ENCODE measurements at places on chromosomes 16 and 17.
A peak's percentile ranks its signal among the peaks of the same experiment; 100 is the strongest.

GRCh38 chr16:1165511-1165910 lies 12.6 kb downstream of the CACNA1H start:
- no peak for DNase-seq

DNA sequence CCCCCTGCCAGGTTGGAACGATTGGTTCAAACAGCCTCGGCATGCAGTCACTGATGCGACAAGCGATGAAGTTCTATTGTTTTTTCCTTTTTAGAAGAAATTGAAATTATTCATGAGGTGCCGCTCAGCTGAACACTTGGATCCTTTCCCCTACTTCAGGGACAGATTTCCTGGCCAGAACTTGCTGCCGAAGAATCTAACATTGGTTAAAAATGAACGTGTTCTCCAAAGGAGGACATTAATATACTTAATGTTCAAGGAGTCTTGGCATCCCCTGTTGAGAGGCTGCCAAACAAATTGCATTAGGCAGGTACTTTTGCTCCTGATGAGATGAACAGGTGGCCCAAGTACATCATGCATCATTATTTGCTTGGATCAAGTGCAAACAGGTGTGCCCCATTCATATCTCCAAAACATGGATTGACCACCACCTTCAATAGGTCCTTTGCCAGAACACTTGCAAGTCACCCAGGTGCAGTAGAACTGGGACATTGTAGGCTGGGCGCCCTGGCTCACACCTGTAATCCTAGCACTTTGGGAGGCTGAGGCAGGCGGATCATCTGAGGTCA lies 437.2 kb downstream of the HAPSTR1 start:
- no peak for DNase-seq

GRCh38 chr17:7281953-7282751 lies 634 bp downstream of the SLC2A4 start:
- DNase-seq = no peak

DNA sequence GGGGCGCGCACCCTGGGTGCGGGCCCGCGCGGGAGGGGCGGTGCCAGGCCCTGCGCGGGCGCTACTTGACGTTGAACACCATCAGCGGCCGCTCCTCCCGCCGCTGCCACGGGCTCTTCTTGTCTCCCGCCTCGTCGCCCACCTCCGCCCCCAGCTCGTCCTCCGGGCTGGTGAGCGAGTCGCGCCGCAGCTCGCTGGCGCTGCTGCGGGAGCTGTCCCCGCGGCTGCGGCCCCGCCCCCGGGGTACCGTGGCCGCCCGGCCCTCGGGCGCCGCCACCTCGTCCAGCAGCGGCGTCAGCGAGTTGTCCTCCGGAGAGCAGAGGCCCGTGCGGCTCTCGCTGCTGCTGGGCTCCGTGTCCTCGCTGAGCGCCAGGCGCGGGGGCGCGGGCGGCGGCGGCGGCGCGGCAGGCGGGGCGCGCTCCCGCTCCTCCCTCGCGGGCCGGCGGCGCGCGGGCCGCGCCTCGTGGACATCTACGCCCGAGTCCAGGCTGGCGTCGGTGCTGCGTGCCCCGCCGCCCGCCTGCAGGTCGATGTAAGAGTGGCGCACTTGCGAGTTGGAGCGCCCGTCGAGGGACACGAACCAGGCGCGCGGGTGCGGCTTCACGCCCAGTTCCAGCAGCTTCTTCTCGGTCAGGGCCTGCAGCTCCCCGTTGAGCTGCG lies 8.7 kb downstream of the GRN start:
- DNase-seq = no peak

GRCh38 chr17:48553826-48554225 lies 8.9 kb upstream of the HOXB2 start:
- DNase-seq = no peak

- DNase-seq = no peak
Measured at GRCh38 chr16:29802416-29802935, 3.9 kb upstream of the MAZ start.

- DNase-seq = no peak
Measured at GRCh38 chr16:50467943-50468748, 80.0 kb upstream of the NKD1 start.

DNA sequence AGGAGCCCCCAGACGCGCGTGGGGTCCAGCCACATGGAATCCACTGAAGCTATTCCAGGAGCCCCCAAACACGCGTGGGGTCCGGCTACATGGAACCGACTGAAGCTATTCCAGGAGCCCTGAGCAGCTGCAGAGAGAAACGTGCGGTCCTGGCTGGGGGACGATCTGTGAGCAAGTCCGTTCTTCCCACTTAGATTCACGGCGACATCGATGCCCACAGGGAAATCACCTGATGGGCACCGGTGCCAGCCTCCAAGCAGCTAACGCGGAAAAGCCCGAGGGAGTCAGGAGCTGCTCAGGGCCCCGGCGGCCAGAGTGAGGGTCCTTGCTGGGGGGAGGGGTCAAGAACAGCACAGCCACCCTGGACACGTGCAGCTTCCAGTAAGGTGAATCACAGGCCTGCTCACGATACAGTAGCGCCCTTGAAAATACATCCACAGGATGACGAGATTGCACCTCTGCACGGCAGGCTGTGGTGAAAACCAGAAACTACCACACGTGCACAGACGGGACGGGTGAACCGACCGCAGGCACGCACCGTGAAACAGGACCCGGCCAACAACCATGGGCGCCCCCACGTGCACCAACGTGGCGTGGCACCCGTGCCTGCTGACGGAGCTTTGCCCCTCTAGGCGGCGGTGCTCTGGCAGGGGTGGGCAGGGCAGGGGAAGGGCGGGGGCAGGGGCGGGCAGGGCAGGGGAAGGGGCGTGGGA lies 77.7 kb upstream of the GNG13 start:
- peak; percentile 10 for DNase-seq

- no peak for DNase-seq
Measured at GRCh38 chr16:51416926-51417325, 265.9 kb upstream of the SALL1 start.

GRCh38 chr16:11029948-11030347 lies 85.6 kb downstream of the CLEC16A start:
- no peak for DNase-seq

GRCh38 chr16:67199011-67199807 lies at the start of gene ELMO3:
Gene ELMO3, plus strand, starts transcription at chr16:67199131. Its CDS starts 196 bp downstream, at chr16:67199327.
- DNase-seq = no peak

DNA sequence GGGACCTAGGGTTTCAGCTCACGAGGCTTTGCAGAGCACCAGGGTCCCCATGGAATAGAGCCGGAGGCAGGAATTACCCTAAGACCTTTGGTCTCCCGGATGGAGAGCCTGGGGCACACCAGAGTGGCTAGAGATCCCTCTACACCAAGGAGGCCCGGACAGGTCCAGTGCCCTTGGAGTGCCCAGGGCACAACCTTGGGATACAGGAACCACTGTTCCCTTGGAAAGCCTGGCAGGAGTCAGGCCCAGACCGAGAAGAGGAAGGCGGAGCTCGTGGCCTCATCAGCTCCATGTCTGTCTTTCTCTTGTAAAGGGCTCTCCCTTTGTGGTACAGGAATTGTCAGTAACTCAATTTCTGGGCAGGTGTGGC lies 3.8 kb upstream of the DBNDD1 start:
- no peak for DNase-seq

DNA sequence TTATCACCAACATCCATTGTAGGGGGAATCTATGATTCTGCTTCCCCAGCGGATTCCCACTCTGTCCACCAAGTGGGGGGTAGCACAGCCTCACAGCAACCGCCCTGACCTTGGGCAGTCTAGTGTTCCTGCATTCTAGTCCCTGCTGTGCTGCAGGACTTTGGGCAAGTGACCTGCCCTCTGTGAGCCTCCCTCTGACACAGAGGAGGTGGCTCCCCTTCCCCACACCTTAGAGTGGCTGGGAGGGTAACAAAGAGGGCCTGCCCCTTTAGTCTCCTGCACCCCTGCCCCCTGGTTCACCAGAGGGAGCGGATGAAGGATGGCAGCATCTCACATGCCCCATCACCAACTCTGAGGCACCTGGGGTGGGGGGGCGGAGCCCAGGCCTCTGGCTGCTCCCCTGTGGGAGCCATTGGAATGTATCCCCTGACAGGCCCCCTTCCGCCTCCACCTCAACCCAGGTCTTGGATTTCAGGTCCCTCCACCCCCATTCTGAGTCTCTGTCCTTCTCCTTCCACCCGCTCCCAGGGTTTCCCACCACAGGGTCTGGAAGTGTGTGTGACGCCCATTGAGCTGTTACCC lies 10.1 kb downstream of the GAS2L2 start:
- no peak for DNase-seq

- DNase-seq = no peak
Measured at GRCh38 chr16:11315510-11315909, 29.7 kb upstream of the RMI2 start.

DNA sequence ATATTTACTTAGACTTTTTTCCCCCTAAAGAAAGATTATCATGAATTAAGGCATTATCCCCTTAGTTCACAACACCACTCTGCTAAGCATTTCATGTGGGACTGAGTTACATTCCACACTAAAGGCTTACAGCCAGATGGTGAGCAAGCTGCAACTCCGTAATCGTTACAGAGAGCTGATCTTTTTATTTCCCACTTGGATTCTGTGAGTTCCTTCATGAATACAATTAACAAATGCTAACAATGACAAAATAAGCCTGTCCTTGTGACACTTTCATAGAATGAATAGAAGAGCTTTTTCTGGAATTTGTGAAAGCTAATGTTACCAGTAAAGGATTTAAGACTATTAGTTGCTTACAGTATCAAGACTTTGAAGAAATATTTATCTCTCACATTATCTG lies 8.7 kb downstream of the OGFOD1 start:
- no peak for DNase-seq

GRCh38 chr17:28716740-28717577 lies 709 bp downstream of the RAB34 start:
- DNase-seq = no peak

- no peak for DNase-seq
Measured at GRCh38 chr17:72458301-72458700, 337.5 kb downstream of the SOX9 start.

DNA sequence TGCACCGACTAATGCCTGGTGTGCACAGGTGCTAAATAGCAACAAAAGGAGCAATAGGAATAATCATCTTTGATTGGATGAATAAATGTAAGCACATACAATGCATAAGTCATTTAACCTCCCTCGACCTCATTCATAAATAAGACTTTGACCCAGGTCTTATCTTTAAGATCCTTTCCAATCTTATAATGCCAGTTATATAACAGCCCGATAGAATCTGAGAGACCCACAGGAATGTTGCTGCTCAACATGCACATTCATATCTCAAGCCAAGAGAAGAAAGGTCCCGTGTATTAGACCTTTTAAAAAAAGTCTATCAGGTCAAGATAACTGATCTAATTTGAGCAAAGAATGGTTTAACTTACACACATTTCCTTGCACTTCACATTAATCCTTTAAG lies 146.8 kb upstream of the SOX9 start:
- DNase-seq = no peak

DNA sequence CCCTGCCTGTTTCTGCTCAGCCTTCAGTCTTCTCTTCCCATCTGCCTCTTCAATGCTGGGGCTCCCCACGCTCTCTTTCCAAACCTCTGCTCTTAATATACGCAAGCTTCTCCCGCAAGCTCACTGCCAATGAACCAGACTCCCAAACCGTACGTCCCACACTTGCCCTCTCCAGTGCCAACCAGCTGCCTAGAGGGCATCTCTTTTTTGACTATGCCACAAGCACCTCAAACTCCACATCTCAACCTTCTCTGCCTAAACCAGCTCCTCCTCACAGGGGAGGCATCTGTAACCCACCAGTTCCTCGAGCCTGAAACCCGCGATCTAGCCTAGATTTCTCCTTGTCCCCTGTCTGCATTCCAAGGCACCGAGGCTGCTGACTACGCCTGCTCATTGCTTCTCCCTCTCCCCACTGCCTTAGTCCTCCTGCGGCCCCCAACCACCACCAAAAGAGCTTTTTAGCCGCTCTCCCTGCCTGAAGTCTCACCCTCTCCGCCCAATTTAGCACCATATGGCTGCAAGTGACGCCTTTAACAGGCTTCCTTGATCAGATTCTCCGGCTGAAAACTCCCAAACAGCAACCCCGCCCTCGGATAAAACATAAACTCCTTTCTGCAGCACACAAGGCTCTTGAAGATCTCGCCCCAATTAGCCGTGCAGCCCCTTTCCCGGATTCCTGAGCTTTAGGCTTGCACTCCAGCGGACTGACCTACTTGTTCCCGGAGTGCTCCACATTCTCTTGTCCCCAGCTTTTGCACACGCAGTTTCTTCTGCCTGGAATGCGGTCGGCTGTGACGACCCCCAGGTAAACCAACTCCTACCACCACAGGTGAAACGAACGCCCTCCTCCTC lies 1.5 kb downstream of the GGA2 start:
- DNase-seq = no peak

DNA sequence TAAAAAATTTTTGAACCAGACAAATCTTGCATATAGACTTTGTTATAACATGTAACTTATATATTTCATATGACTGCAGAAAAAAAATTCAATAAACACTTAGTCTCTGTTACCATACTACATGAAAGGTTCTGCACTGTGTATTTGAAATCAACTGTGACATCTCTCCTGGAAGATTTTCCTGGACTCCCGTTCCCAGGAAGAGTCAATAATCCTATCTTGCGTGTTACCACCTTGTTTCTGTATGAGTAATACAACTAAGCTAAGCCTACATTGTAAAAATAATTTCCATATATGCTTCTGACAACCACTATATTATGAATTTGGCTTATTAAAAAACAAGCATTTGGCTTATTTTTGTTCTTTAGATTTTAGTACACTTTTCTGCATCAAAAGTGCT lies 665.6 kb upstream of the SOX9 start:
- no peak for DNase-seq

DNA sequence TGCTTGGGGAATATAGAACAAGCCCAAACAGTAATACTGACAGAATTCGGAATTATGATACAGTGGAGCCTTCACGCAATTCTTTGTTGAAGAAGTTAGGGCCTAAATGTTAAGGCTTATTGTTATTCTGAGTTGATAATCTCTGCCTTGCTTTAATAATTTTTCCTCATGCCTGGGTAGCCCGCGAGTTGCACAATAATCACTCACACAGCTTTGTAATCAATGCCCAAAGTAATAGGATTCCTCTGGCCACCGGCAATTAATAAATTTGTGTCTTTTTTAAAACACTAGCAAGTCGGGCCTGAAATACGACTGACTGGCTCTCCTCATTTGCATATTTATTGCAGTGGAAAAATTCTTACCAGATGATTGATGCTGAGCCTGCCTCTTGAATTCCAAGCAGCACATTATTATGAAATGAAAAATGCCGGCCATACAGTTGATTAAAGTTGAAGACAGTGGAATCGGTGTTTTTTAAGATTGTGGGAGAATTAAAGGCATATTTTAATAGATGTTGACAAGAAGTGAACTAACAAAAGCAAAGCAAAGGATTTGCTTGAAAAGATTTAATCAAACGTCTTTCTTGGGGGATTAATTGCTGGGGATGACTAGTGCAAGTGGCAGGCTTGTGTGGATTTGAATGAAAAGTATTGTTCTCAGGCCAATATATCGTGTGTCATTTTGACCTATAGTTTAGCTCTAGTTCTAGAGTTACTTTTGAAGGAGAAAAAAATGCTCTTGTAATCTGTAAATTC lies 30.2 kb downstream of the AATF start:
- no peak for DNase-seq

DNA sequence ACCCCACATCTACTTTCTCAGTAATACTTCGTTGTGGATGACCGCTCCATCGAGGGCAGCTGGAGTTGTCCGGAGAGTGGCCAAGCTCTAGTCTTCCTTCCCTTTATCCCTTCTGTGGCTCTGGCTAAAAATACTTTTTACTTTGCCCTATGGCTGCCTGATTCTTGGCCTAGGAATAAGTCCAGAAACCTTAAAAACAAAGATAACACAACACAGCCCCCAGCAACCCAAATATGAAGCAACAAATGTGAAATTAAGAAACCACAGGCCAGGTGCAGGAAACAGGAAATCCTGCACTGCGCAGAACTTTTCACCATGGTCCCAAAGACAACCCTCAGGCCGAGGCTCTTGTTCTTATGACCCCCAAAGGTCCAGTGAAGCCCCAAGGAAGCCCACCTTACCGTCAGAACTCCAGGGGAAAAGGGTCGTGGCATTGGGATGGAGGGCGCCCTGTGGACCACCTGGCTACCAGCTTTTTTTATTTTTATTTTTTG lies 26.0 kb downstream of the TK2 start:
- no peak for DNase-seq

Measured in activated CD4-positive, alpha-beta T cell treated with anti-CD3 and anti-CD28 coated beads for 24 hours (primary cell).